ENCODE measurements at places on chromosomes 2 and 18.

DNA sequence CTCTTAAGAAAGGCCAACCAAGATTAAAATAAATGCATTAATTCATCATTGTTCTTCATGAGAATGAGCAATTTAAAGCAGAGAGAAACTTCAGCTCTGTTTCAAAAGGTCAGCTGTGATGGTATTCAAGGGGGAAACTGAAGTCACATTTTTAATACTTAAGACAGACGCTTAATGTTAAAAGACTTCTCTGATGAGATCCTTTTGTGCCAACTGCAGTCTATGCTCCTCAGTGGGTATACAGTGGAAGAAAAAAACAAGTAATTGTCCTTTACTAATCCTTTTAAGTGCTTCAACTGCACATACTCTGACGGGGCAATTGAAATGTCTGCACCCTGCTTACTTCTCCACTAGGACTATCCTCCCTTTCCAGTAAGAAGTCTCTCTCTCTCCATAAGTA lies 309.7 kb downstream of the GULP1 start:
- DNase-seq = no peak

DNA sequence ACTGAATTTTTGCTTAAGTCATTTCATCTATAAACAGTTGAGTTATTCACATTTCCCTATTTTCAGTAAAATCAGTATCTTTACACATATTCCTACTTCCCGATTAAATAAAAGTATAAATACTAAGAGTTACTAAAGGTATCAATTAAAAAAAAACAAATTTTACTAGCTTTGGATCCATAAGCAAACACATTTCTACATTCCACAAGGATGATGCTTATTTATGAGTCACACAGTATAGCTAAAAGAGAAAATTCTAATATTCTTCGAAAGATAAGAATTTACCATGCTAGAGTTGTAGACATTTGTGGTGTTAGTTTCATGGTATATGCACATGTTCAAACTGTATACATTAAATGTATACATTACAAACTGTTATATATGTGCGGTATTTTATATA lies 23.7 kb downstream of the PGAP1 start:
- peak; percentile 26 for DNase-seq

GRCh38 chr2:85578243-85579180 lies 1.1 kb downstream of the VAMP8 start:
- DNase-seq = no peak

GRCh38 chr2:62787386-62787785 lies 81.9 kb downstream of the EHBP1 start:
- DNase-seq = no peak

DNA sequence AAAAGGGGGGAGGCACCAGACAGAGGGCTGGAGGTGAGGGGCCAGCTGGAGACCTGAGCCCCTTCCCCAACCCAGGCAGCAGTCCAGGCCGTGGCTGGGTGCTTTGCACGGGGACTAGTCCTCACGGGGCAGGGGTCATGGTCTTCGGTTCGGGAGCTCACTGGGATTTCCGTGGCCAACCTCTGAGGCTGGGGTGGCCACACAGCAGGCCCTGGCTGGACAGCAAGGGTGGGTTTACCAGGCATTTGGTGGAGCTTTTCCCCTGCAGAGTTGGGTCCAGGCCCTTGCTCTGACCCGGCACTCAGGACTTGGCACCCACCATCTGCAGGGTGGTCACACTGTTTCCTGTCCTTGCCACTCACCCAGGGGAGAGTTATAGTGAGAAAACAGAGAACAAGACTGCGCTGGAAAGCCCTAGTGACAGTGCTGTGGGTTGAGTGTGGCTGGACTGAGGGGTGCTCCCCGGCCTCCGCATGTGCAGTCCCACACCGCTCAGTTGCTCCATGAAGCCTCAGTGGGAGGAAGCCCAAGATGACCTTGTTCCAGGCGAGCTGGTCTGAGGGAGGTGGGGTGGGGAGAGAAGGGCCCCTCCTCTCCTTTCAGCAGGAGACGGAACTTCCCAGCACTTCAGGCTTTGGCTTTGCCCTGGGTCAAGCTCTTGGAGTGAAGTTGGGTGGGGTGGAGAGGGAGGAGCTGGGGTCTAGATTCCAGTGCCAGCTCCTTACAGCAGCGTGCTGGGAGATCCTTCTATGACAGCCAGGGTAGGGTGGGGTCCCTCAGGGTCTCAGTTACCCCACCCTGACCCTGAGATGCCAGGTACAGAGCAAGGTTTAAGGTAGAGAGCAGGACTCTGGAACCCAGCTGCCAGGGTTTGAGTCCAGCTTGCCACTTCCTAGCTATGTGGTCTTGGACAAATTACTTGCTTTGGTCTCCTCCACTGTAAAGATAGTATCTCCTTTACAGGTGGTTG lies 219.8 kb downstream of the DYSF start:
- DNase-seq = no peak

- DNase-seq = no peak
Measured at GRCh38 chr18:10378688-10379420, 75.6 kb upstream of the APCDD1 start.

GRCh38 chr2:153488072-153488471 lies 9.5 kb upstream of the RPRM start:
- DNase-seq = no peak

DNA sequence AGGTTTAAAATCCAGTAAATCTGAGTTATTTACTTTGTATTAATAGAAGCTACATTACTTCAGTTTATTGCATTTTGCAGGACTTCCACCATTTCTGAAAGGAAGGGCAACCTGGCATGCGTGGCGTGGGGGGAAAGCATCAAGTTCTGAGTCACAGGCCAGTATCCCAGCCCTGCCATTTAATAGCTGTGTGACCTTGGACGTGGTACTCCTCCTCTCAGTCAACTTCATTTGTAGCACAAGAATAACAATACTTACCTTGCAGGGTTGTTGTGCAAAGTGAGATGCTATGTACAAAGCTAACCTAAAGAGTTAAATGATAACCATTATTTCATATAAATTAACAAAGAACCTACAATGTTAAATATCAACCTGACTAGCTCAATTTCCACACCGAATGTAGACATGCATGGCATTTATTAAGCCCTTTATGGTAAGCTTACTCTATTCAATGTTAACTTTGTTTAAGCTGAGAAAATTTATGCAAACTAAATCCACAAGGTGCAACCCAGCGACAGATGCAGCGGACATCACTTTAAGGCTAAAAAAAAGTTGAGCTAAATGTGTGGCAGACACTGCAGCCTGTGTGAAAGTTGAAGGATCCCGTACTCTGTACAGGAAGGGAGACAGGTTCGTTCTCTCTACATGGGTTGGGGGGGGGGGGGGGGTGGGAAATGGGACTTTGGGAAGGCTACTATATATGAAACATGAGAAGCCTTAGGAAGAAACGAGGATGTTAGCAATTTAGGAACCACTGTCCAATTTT lies 17.2 kb upstream of the STPG4 start:
- no peak for DNase-seq

GRCh38 chr2:239179851-239180371 lies 220.9 kb downstream of the HDAC4 start:
- no peak for DNase-seq

DNA sequence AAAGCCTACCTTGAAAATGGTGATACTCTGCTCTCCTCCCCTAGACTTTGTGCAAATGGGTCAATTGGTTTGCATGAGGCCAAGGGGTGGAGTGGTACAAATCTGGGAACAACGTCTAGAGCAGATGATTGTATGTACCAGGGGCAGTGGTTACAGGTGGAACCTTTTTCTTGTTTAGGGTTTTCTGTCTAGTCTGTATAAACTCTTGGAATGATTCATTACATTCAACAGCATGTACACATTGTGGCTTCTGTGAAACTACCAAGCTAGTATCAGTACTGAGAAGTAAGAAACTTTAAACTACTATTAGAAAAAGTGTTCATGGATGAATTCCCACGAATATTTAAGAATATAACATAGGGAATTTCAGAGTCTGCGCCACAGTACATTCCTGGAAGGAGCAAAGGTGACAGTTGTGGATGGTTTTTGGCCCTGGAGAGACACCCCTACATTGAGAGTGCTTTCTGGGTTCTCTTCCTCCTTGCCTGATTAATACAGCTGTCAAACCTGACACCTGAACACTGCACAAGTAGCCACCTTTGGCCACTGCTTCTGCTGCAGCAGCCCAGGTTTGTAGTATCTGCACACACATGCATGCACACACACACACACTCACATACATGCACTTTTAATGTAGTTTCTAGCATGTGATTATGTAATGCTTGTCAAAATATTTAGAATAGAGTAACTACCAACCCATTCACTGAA lies 30.0 kb downstream of the CFAP221 start:
- no peak for DNase-seq

DNA sequence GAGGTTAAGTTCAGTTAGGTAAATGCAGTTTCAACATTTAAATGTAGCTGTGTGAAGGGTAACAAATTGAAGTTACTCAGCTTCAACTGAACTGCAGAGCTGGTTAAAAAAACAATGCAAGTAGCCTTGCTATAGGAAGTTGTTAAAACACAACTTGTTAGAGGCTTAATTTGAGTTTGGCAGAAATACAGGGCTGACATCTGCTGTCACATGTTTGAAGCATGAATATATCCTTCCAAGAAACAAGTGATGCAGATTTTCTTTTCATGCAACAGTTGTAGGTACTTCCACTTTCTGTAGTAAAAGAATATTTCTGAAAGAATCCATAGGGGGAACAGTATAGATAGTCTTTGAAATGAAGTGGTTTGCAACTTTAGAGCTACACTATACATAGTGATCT lies 208.7 kb upstream of the RASGRP3 start:
- no peak for DNase-seq

DNA sequence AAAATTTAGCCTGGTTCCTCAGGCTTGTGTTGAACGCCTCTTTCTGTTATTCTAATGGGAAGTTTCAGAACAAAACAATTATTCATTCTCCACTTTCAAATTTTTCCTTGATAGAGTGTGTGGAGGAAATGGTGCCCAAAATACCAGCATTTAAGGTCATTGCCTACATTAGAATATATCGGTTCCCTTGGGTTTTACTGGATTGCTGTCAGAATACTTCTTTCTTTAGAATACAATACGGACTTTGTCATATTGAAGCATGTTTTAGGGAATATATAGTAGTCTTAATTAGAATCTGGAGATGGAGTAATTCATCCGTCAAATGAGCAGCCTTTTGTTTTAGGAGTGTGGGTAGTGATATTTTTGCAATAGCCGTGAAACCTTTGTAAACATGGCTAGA lies 13.3 kb downstream of the LIMS1 start:
- DNase-seq = no peak

- no peak for DNase-seq
Measured at GRCh38 chr2:48169141-48169592, 262.9 kb upstream of the FBXO11 start.

- DNase-seq = no peak
Measured at GRCh38 chr2:151978709-151979108, 120.1 kb downstream of the CACNB4 start.

- DNase-seq = no peak
Measured at GRCh38 chr18:10475654-10476291, 21.3 kb downstream of the APCDD1 start.

GRCh38 chr2:109305490-109306167 lies 176.6 kb downstream of the SH3RF3 start:
- no peak for DNase-seq

DNA sequence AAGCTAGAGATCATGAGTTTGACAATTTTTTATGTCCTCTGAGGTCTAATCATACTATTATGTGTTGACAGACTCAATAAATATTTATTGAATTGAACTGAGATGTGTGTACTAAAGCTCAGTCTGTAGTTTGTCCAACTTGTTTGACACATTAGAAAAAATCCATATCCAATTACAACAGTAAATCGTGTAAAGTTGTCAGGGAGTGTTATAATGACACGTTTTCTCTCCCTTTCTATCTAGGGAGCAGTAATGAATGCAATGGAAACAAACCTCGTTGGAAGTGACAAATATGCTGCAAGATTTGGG lies 28.4 kb downstream of the ITGA4 start:
- DNase-seq = no peak

DNA sequence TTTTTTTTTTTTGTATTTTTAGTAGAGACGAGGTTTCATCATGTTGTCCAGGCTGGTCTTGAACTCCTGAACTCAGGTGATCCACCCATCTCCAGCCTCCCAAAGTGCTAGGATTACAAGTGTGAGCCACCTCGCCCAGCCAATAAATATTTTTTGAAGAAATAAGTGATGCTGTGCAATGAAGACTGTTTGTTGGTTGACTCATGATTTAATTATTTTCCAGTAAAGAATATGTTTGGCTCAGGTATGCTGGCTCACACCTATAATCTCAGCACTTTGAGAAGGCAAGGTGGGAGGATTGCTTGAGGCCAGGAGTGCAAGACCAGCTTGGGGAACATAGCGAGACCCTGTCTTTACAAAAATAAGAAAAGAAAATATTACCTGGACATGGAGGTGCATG lies 41.8 kb upstream of the LPIN2 start:
- DNase-seq = no peak

GRCh38 chr2:207395535-207396251 lies 134.1 kb upstream of the CREB1 start:
- peak; percentile 23 for DNase-seq

DNA sequence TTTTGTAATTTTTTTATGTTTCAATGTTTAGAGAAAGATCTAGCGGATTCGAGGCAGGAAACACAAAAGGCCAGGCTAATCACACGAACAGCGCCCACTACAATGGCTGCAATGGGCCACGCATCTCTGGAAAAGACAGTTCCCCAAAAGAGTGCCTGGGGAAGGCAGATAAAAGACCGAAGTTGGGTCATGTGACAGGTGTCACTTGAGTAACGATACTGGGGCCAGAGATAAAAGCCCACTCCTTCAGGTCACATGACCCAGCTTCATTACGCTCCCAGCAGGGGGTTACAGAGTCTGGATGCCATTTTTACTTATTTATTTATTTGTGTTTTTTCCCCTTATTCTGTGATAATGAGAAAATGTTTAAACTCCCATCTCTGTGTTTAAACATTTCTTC lies 95.4 kb downstream of the CDK15 start:
- no peak for DNase-seq

DNA sequence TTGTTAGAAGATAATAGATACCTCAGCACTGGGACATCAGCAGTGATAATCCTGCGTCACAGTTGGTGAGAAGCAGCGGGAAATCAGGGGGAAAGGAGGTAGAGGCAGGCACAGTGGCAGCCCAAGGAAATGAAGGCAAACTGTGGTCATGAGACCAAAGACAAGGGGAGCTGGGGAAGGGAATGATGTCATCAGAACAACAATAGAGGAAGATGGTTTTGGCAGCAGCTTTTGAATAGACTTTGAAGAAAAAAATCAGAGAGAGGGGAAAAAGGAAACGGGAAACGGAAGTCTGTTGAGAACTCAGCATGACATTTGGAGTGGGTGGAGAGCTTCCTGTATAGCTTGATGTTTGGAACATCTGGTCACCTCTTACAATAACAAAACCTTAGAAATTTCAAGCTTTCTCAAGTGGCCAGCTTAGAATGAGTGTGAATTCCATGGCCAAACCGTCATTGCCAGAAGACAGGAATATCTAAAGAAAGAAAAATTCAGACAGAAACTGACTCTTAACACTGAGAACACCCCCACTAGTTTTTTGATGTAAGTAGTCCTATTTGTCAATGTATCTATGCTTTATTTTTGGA lies 18.4 kb upstream of the YES1 start:
- peak; percentile 48 for DNase-seq
